ENCODE measurements at places on chromosomes 1 and 21. TPM values are rescaled to one million over a fixed set of nuclear protein-coding genes. Genes with fewer than 3 reads are reported as not detected.

PMF1 gene
- polyA plus RNA-seq: 67.3 TPM

USH2A gene
- not detected for polyA plus RNA-seq

FCRL2 gene
- not detected for polyA plus RNA-seq

ELOVL1 gene
- 113 TPM for polyA plus RNA-seq

SNX7 gene
- polyA plus RNA-seq: not detected

SLAMF6 gene
- 125 TPM for polyA plus RNA-seq

ATP6V1G3 gene
- polyA plus RNA-seq: not detected

TACSTD2 gene
- not detected for polyA plus RNA-seq

MYOG gene
- not detected for polyA plus RNA-seq

C8A gene
- polyA plus RNA-seq: not detected

RSBN1 gene
- polyA plus RNA-seq: 30.2 TPM

CENPF gene
- not detected for polyA plus RNA-seq

CADM3 gene
- polyA plus RNA-seq: not detected

ETV3L gene
- not detected for polyA plus RNA-seq

TNFSF4 gene
- 1.7 TPM for polyA plus RNA-seq

INSRR gene
- not detected for polyA plus RNA-seq

SYCP1 gene
- polyA plus RNA-seq: not detected

CD101 gene
- 3.6 TPM for polyA plus RNA-seq

LZIC gene
- 36.2 TPM for polyA plus RNA-seq

PLK3 gene
- 2.1 TPM for polyA plus RNA-seq

WLS gene
- not detected for polyA plus RNA-seq

RIPK4 gene
- polyA plus RNA-seq: not detected

PLA2G2D gene
- not detected for polyA plus RNA-seq

TESK2 gene
- polyA plus RNA-seq: 1.8 TPM

CTSS gene
- 177 TPM for polyA plus RNA-seq

FMO2 gene
- not detected for polyA plus RNA-seq

RHD gene
- polyA plus RNA-seq: 0.21 TPM

HSD11B1 gene
- polyA plus RNA-seq: not detected

DMAP1 gene
- 44.3 TPM for polyA plus RNA-seq

HPCAL4 gene
- 0.13 TPM for polyA plus RNA-seq

CYP4A11 gene
- polyA plus RNA-seq: not detected

HOOK1 gene
- 5.1 TPM for polyA plus RNA-seq

PAX7 gene
- polyA plus RNA-seq: not detected

SPRR5 gene
- not detected for polyA plus RNA-seq

RGS16 gene
- 0.21 TPM for polyA plus RNA-seq

FAM72A gene
- 1.8 TPM for polyA plus RNA-seq

CSMD2 gene
- polyA plus RNA-seq: not detected

ACAP3 gene
- 4.6 TPM for polyA plus RNA-seq

ARMH1 gene
- 1.6 TPM for polyA plus RNA-seq

RHBDL2 gene
- not detected for polyA plus RNA-seq

CSF3R gene
- 2.0 TPM for polyA plus RNA-seq

PRPF38A gene
- 56.6 TPM for polyA plus RNA-seq

KIF17 gene
- polyA plus RNA-seq: 0.21 TPM

CD5L gene
- polyA plus RNA-seq: not detected

FAM163A gene
- not detected for polyA plus RNA-seq

KRTAP13-2 gene
- not detected for polyA plus RNA-seq

TMEM59 gene
- 938 TPM for polyA plus RNA-seq

ATF3 gene
- 0.40 TPM for polyA plus RNA-seq

EFNA1 gene
- 4.0 TPM for polyA plus RNA-seq

SIPA1L2 gene
- polyA plus RNA-seq: 0.54 TPM

FMO4 gene
- polyA plus RNA-seq: 3.0 TPM

FHAD1 gene
- polyA plus RNA-seq: not detected

CHD5 gene
- polyA plus RNA-seq: not detected

PRDM15 gene
- 1.3 TPM for polyA plus RNA-seq

NCAM2 gene
- polyA plus RNA-seq: not detected

NBL1 gene
- 0.44 TPM for polyA plus RNA-seq

CGN gene
- polyA plus RNA-seq: not detected

PGD gene
- 43.9 TPM for polyA plus RNA-seq
